ENCODE measurements at places on chromosomes 12 and 14. TPM values are rescaled to one million over a fixed set of nuclear protein-coding genes. Genes with fewer than 3 reads are reported as not detected.

DNA sequence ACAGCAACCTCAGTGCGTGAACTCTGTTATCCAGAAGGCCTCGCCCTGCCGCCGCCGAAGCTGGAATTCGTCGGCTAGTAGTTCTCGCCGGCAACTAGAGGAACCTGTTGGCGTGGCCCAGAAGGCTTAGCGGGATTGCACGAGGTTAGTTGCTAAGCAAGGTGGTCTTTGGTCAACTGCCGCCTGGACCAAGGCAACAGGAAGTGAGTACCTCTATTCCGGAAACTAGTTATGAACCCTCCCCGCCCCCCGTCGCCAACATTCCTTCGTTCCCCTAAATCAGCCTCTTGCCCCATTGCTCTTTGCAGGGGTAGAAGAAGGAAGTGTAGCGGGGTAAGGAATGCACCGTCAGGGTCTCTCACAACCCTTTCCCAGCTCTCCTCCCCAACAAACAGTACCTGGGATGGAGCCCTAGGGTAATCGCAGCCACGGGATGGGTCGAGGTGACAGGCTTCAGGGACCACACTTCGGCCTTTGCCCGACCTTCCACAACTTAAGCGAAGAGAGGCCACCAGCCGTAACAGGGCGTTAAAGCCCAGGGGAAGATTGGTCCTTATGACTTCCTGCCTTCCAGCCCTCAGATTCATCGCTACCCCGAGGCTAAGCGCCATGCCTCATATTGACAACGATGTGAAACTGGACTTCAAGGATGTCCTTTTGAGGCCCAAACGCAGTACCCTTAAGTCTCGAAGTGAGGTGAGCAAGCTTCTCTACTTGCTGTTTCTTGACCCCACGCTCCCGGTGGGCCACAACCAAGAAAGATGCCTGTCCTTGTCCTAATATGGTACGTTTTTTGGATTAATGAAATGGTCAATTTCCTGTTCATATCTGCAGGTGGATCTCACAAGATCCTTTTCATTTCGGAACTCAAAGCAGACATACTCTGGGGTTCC, at the start of gene GMPR2:
GMPR2 (plus strand) TSS at position 285 of the 893 bp plus-strand sequence; CDS start at position 610, 325 bp downstream.
- DNase-seq: no peak

DNA sequence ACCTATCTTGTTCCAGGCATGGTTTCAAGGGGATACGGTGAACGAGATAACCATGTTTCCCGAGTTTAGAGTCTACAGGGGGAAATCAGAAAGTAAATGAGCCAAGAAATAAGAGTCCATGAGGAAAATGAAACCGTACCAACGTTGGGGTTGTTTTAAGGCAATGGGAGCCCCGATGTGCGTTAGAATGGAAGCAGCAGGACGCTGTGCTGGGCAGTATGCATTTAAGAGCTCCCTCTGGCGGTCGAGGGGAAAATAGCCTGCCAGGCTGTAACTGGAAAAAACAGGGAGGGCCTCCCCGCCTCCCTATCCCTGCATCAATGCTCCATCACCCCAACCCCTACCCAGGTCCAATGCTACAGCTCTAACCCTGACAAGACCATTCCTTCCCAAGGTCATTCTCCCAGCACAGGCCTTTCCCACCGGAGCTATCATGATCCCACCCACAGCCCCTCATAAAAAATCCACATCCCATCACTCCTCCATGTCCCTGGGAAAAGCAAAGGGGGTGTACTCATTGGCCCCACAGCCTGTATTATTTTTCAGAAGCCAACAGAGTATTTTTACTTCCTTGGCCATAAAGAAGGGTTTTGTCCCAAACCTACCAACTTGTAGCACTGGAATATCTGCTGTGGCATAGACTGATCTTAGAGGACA, 226.3 kb upstream of the NOS1 start:
- DNase-seq: no peak

DNA sequence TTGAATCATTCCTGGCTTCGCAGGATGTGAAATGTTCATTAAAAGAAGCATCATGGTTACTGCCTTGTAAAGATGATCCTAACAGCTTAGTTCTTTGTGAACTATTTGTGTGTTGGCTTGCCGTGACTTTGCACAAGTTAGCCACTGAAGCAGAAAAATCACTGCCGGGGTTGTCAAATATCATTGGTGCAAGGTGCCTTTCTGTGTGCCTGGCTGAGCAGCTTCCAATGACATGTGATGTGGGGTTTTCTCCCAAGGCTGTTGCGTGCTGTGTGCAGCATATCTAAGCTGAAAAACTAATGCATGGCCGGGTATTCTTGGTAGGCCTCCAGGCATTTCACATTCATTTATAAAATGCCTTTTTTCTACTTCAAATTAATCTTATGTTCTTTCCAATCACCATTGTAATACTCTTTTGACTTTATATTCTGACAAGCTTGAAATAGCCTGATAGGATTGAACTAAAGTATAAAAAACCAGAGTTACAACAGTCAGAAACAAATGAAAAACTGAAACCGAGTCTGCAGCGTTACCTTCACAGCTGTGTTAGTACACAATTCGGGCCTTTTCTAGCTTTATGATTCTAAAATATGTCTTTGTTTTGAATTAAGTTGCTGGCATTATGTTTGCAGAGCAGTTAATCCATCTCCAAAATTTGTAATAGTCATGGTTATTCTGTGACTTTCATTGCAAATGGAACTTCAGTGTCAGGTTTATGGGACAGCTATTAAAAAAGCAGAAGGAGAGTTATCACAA, 222.1 kb downstream of the SYT1 start:
- no peak for DNase-seq

GRCh38 chr14:30656190-30656632, 34.1 kb downstream of the SCFD1 start:
- peak; percentile 33 for DNase-seq

- no peak for DNase-seq
Measured at GRCh38 chr12:60059180-60059579, 463.4 kb downstream of the SLC16A7 start.

- no peak for DNase-seq
Measured at GRCh38 chr12:98221243-98221808, 294.1 kb upstream of the TMPO start.

DNA sequence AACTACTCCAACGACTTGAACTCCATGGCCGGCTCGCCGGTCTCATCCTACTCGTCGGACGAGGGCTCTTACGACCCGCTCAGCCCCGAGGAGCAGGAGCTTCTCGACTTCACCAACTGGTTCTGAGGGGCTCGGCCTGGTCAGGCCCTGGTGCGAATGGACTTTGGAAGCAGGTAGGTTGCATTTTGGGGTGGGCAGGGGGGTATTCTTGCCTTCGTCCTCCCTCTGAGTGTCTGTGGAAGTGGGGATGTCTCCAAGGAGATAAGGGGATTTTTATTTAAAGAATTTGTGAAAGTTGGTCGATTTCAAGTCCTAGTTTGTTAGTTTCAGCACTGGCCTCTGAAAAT, 1.3 kb downstream of the ASCL1 start:
- no peak for DNase-seq

DNA sequence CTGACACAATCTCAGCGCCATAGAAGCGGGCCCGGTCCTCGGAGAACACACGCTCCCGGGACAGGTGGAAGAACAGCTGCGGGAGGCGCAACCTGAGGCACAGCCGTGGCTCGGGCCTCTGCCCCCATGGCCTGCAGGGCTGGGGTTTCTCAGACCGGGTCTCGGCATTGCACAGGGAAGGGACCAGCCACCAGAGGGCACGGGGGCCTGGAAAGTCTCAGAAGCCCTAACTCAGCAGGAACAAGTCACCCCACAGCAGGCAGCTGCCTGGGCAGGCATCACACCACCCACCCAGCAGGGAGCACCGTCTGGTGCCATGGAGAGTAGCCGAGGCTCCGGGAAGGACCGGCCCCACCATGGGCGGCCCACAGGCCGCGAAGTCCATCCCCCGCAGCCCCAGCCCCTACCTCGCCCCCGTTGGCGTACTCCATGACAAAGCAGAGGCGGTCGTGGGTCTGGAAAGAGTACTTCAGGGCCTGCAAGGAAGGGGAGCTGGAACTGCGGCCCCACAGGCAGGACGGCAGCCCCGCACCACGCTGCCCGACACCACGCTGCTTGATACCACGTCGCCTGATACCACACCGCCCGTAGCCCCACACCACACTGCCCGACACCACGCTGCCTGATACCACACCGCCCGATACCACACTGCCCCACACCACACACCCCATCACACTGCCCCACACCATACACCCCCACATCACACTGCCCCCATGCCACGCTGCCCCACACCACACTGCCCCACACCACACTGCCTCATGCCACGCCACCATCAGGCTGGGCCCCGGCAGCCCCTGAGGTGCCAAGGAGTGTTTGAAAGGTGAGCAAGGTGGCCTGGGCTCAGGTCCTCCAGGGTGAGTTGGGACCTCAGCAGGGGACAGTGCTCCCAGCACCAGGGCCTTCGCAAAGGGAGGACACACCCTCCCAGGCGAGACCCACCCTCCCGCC, 20.8 kb downstream of the SIVA1 start:
- DNase-seq: no peak

DNA sequence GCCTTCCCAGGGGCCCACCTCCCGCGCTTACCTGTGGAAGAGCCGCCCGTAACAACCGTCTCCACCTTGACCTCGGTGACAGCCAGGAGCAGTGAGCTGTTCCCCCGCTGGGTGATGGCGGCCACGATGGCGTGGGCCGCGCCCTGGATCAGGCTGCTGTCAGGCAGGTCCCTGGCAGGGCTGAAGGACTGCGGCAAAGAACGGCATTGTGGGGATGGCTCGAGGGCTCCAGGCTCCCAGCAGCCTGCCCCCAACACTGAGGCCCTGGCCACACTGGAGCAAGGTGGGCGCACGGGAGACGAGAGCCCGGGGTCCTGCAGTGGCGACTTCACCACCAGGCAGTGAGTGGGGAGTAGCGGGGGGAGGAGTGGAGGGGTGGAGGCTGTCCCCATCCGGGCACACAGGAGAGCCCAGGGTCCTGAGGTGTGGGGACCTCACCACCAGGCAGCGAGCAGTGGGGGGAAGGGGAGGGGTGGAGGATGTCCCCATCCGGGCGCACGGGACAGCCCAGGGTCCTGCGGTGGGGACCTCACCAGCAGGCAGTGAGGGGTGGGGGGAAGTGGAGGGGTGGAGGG, 25.0 kb downstream of the JAG2 start:
- no peak for DNase-seq

- DNase-seq: no peak
Measured at GRCh38 chr12:95484524-95484923, 10.6 kb downstream of the METAP2 start.

DNA sequence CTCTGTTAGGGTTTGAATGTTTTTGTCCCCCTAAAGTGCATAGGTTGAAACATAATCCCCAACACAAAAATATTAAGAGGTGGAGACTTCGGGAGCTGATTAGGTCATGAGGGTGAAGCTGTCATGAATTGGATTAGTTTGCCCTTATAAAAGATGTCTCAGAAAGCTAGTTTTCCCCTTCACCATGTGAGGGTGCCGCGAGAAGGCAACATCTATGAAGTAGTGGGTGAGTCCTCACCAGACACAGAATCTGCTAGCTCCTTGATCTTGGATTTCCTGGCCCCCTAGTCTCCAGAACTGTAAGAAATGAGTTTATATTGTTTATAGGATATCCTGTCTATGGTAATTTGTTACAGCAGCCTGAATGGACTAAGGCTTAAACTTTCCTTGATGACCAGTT, 301.5 kb upstream of the ATP2B1 start:
- no peak for DNase-seq

DNA sequence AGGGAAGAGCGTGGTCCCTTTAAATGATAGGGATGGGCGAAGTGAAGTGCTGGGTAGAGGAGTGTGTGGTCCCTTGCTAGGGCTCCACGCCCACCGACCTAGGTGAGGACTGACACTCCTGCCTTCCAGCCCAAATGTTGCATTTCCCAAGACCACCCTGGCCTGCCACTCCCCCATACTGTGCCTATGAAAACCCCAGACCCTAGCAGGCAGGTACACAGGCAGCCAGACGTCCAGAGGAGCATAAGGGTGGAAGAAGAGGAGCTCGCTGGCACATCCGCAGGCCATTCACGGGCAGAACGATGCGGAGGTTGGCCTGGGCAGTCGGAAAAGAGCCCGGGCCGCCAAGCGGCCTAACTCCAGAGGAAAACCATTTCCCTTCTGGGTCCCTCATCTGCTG, 817 bp upstream of the IPO8 start:
- no peak for DNase-seq

DNA sequence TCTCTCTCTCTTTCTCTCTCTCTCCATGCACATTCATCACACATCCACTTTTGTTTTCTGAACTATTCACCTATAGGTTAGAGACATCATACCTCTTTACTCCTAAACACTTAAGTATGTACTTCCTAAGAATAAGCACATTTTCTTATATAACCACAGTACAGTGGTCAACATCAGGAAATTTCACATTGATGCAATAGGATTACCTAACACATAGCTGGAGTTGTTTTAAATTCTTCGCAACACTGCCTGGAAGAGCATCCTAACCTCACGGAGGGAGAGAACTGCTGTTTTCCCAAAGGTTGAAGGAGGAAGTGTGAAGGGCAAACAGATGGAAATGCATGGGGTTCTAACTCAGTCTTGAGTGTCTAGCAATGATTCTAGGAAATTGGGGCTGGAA, 159.2 kb downstream of the SYT1 start:
- DNase-seq: no peak

- no peak for DNase-seq
Measured at GRCh38 chr12:85568395-85569103, 267.7 kb downstream of the RASSF9 start.

DNA sequence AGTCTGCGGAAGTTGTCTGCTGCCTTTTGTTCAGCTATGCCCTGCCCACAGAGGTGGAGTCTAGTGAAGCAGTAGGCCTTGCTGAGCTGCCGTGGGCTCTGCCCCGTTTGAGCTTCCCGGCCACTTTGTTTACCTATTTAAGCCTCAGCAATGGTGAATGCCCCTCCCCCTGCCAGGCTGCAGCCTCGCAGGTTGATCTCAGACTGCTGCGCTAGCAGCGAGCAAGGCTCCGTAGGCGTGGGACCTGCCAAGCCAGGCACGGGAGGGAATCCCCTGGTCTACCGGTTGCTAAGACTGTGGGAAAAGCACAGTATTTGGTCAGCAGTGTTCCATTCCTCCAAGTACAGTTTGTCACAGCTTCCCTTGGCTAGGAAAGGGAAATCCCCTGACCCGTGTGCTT, 143.6 kb downstream of the DYRK2 start:
- DNase-seq: no peak

The ZNF605 gene
- total RNA-seq: 4.3 TPM

The MANSC1 gene
- 4.6 TPM for total RNA-seq

The SERPINA10 gene
- not detected for total RNA-seq

The RNU4-1 gene
- total RNA-seq: under 0.01 TPM

The HOXC6 gene
- not detected for total RNA-seq

The CISTR gene
- total RNA-seq: not detected

The NRXN3 gene
- total RNA-seq: 0.27 TPM

The PLD4 gene
- total RNA-seq: 25.6 TPM

The RPS29 gene
- total RNA-seq: 17,945 TPM

The KRT81 gene
- total RNA-seq: 2.7 TPM

The MYO1H gene
- not detected for total RNA-seq

The MSRB3 gene
- total RNA-seq: 75.9 TPM

The NOXRED1 gene
- total RNA-seq: 0.27 TPM
